ENCODE measurements at places on chromosomes 1 and 21.
A peak's percentile ranks its signal among the peaks of the same experiment; 100 is the strongest.

GRCh38 chr1:53568540-53568939 is 109.3 kb downstream of the DMRTB1 start:
- no peak for DNase-seq

GRCh38 chr1:84688463-84689061 is 1.7 kb downstream of the SSX2IP start:
- DNase-seq: no peak

- peak; percentile 3 for DNase-seq
These were observed 623 bp downstream of the PTPRF start for GRCh38 chr1:43531107-43531905.

DNA sequence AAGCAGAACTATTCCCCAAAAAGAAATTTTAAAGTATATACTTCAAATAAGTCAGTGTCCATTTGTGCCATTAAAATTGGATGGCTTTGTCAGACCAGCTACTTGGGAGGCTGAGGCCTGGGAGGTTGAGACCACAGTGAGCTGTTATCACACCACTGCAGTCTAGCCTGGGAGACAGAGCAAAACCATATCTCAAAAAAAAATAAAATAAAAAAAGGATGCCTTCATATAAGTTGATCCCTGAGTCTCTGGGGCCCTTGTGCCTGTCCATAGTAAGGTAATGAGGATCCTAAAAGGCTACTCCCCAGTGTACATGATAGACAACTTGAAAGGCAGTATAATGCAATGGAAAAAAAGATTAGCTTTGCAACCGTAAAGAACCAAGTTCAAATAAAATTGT is 81.2 kb upstream of the BARHL2 start:
- DNase-seq: no peak

- no peak for DNase-seq
These were observed 336.5 kb downstream of the RRAGC start for GRCh38 chr1:38522915-38523567.

DNA sequence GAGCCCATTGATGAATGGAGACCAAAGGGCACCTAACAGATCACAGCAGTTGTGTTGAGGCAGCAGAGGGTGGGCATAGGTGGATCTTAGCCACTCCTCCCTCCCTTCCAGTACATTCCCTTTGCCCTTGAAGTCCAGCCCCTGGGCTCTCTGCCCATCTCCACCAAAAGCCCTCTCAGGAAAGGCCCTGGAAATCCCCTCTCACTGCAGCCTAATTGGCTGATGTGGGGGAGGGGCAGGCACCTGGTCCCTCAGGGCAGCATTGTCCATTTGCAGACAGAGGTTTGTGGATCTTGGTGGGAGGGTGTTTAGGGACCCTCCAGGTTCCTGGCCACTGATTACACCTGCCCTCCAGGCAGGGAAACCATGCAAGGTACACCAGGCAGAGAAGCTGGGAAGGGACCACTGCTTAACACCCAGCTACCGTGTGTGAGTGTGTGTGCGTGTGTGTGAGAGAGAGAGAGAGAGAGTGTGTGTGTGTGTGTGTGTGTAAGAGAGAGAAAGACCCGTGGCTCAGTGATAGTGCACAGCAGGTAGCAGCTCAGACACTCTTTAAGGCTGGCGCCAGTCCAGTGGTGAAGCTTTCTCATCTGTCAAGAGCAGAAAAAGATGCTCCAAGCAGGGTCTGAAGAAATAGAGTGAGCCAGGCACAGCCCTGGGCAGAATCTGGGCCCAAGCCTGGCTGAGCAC is 71.1 kb downstream of the MATN1 start:
- DNase-seq: no peak

DNA sequence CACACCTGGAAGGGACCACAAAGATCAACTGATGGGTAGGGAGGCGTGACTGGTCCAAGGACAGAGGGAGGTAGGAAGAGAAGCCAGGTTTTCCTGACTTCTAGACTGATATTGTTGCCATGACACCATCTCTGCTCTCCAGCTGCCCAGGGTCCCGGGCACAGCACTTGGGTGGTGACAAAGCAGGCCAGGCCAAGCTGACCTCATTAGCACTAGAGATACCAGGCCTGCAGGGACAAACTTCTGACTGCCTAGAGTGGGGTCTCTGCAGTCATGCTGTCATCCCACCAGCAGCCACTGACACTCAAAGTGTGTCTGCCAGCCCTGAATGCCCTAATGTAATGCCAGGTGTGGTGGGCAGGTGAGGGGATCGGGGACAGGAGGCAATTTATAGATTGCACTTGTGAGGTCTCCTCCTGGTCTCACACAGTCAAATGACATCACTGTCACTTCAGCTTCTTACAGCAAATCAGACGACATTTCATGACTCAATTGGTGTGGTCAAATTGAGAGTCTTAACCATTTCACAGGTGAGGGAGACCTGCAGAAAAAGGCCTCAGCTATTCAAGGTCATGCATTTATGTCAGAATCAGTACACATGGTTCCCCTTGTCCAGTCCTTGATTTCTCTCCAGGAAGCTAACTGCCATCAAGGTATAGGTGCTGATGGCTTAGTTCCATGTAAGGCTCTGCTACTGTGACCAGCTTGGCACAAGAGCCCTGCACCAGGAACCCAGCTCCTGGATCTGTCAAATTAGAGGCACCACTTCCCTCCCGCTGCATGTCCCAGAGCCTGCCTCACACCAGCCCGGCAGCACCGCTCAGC is 2.7 kb downstream of the SLC9A1 start:
- DNase-seq: no peak

DNA sequence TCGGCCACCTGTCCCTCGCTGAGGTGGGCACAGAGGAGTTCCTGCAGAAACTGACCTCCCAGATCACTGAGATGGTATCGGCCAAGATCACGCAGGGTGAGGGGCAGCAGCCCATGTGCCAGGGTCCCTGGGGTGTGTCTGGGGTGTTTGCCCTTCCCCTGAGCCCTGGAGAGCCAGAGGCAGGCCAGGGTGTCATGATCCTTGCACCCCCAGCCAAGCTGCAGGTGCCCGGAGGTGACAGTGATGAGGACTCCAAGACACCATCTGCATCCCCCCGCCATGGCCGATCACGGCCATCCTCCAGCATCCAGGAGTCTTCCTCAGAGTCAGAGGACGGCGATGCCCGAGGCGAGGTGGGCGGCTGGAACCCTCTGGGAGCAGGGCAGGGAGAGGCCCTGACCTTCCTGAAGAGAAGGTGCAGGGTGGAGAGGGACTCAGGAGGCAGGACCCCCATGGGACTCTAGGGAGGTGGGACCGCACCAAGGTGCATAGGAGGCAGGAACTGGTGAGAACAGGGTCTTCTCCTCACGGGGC is 69.5 kb downstream of the TRIM11 start:
- DNase-seq: no peak

DNA sequence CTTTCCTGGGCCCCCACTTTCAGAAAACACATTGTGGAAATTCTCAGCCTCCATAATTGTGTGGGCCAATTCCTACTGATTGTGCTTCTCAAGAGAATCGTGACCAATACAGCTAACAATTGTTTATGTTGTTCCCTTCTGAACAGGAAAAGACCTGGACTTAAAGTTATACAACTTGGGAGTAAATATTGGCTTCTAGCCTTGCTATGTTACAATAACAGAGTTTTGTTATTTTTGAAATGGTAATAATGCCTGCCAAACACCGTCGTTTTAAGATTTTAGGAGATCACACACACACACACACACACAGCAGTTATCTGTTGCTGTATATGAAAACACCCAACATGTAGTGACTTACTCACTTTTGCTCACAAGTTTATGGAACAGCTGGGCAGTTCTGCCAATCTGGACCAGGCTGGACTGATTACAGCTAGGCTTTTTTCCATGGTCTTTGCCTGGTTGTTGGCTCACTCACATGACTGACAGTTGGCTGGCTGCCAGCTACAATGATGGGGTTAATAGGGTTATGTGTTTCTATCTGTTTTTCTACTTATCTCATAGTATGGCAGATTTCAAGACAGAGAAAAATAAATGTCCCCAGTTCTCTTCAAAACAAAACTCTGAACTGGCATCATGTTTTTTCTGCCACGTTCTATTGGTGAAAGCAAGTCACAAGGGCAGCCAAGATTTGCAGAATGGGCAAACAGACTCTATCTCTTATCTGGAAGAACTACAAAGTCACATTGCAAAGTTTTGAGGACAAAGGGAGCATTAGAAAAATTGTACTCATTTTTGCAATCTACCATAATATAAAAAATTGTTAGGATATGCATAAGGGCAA is 447.5 kb downstream of the NEGR1 start:
- no peak for DNase-seq
